ENCODE measurements at places on chromosomes 4 and X.

DNA sequence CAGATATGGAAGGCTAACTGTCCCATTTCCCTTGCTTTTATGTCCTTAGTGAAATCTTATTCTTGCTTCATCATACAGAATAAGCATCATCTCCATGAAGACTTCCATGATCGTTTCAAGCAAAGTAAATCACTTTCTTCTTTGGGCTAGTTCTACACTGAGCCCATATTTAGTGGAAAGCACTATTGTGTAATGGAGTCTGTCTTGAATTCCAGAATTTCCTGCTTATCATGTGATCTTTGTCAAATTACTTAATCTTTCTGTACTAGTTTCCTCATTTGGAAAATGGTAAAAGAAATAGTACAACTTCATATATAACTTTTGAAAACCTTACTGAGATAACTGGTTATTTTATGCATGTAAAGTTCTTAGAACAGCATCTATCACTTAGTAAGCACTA is 7.6 kb downstream of the ANAPC10 start:
- DNase-seq = no peak

- DNase-seq = no peak
Measured at GRCh38 chrX:10577853-10578252, 42.5 kb downstream of the MID1 start.

DNA sequence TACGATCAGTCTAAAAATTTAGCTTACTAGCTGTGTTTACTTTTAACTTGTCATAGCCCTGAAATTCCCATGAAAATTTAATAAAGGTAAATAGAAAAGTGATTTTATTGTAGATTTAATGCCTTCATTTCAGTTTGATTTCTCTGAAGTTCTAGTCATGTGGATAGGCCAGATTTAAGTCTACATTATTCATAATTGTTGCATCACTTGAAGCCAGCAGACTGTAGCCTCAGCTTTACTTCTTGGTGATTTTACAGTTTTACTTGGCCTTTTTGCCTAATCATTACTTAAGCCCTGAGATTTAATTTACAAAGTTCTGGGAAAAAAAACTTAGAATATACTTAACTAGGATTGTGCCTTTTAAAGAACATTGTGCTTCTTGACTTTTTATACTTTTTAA is 73.5 kb upstream of the FHDC1 start:
- no peak for DNase-seq

DNA sequence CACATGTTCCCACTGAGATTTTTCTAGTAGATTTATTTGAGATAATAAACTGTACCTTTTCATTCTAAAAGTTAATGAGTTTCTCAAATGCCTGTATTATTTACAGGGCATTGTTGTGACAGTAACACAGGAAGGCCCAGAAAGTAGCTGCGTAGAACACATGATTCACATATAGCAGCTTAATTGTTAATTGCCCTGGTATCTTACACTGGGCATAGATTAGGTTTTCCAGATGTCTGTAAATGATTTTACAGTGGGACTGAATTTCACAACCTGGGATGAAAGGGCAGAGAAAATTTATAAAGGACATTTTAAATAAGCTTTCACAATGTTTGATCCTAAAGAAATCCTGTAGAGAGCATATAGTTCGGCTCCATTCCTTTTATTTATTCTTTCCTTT is 27.6 kb downstream of the UGT8 start:
- DNase-seq = no peak

Measured in fibroblast of skin of left biceps (primary cell).